ENCODE measurements at places on chromosomes 16 and 17.
A peak's percentile ranks its signal among the peaks of the same experiment; 100 is the strongest.

DNA sequence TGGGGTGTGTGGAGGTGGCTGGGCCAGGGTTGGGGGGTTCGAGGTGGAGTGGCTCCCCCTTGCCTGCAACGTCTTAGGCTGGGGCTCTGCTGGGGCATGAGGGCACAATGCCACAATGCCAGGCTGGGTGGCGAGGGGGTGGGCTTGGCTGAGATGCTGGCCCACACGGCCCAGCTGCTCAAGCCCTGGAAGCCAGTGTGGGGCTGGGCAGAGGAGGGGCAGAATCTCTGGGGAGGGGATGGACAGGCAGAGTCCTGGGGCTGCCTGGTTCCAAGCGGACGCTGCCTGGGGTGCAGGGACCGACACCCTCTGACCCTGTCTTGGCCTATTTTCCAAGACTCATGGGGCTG, 37.5 kb upstream of the SSTR5 start:
- no peak for DNase-seq

DNA sequence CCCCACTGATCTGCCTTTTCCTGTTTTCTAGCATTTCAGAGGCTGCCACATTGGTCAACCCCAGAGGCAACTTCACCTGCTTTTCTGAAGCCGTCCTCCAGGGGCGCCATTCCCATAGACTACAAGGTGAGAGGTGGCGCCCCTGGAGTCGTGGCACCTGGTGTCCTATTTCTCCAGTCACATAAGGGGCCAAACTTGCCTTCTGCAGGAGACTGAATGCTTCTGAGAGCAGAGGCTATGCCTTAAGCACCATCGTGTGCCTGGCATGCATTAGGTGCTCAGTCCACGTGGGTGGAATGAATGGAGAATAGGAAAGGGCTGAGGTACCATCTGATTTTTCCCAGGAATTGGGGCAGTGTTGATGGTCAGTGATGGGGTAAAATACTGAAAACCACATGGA, 164.8 kb downstream of the HAPSTR1 start:
- peak; percentile 14 for DNase-seq

- DNase-seq: no peak
These were observed 389 bp downstream of the DUS1L start for GRCh38 chr17:82065193-82065637.

DNA sequence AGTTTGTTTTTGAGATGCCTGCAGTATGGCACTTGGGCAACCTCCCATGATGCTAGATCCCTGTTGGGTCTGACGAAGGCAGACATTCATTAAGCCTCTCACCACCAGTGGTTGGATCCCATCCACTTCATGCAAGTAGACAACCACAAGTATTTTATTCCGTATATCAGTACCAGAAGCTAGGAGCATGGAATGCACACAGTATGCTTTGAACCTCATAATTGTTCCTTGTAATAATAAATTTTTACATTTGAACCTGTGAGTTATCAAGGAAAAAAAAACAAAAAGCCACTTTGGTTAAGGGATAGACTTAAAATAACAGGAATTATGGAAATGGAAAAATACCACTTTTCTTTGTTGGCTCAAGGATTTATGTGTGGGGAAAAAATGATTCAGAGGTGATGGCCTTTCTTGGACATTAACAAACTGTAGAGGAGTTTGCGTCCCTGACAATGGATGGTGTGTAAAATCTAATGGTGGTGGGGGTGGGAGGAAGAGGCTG, 107.1 kb upstream of the KCNJ16 start:
- DNase-seq: no peak

DNA sequence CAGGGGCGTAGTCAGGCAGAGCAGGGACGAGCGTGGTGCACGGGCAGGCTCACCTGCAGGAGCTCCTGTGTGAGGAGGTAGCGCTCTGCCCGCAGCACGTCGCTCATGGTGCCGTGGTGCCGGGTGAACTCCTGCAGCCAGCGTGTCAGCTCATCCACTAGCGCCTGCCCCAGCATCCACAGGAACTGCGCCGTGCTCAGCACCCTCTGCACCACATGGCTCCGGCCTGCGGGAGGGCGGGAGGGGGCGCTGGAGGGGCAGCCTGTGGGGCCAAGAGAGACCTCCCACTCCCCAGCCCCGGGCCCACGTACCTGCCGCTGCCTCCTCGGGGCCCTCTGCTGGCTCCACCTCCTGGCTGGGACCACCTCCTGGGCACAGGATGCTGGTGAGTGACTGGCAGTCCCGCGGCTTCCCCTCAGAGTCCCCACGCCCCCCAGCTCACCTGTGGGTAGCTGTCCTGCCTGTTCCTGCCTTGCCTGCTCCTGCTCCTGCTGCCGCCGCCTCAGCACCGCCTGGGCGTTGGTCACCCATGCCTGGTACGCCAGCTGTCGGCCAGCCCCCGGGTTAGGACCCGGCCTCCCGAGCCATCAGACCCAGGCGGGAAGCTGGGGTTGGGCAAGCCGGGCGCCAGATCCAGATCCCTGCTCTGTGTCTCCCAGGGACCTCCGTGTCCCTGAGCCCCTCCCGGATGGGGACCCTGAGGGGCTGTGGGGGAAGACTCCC, 16.6 kb downstream of the CTU2 start:
- DNase-seq: peak; percentile 17

GRCh38 chr17:60135951-60136666, 13.7 kb upstream of the CA4 start:
- no peak for DNase-seq

- DNase-seq: no peak
These were observed 26.2 kb upstream of the ALKBH5 start for GRCh38 chr17:18157354-18157985.

DNA sequence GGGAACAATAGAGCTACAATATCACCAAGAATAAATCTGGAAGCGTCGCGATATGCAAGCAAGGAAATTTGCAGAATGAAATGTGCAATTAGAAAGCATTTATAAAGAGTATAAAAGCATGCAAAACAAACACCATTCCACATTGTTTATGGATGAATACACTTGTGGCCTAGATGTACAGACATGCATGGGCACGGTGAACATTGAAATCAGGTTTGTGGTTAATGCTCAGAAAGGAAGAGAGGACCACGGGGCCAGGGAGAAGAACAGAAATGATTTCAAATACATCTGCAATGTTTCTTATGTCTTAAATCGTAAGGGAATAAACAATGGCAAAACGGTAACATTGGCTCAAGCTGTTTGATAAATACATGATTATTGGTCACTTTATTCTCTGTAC, 235.9 kb downstream of the FOXL1 start:
- DNase-seq: no peak

DNA sequence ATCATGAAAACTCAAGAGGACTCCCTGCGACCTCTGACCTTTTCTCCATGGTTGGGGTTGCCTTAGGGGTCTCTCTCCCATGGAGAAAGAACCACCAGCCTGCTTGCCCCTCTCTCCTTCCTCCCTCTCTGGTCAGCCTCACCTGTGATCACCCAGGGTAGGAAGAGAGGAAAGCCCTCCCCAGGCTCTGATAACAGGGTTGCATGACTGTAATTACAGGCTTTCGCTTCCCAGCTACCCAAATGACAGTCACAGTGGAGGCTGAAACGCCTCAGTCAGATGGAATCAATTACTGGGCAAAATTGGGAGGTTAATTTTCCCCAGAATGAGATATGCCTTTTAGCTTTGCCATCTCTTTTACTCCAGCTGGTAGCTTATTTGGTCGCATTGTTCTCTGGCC, 265.8 kb upstream of the SOX9 start:
- peak; percentile 89 for DNase-seq

GRCh38 chr17:7137171-7137943, 22.7 kb upstream of the ASGR2 start:
- DNase-seq: no peak

- DNase-seq: peak; percentile 90
These were observed 39.4 kb downstream of the TUBD1 start for GRCh38 chr17:59853168-59853918.

Measured in NCI-H146 (cell line).